ENCODE measurements at places on chromosomes 1 and 21. TPM values are rescaled to one million over a fixed set of nuclear protein-coding genes. Genes with fewer than 3 reads are reported as not detected.
A peak's percentile ranks its signal among the peaks of the same experiment; 100 is the strongest.

- no peaks in the 10 kb centered on the region for H3K36me3 ChIP-seq
- no peak overlapping the region for H3K4me3 ChIP-seq
- no peak overlapping the region for H3K27ac ChIP-seq
- no peaks in the 10 kb centered on the region for H3K4me1 ChIP-seq
- H3K27me3 ChIP-seq, result peaks cover 3% of the 10 kb centered on the region
Observed at GRCh38 chr1:220485131-220485530, 42.8 kb upstream of the MARK1 start.

DNA sequence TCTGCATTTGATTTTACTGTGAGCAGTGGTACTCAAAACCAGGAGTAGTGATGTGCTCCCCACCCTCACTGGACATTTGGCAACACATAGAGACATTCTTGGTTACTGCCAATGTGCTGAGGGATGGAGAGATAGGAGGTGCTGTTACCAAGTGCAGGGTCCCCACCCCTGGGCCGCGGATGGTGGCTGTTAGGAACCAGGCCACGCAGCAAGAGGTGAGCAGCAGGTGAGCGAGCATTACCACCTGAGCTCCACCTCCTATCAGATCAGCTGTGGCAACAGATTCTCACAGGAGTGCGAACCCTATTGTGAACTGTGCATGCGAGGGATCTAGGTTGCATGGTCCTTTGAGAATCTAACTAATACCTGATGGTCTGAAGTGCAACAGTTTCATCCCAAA lies 95.7 kb downstream of the AKT3 start:
- H3K27ac ChIP-seq, result no peak overlapping the region
- no peaks in the 10 kb centered on the region for H3K36me3 ChIP-seq
- no peaks in the 10 kb centered on the region for H3K27me3 ChIP-seq
- H3K4me3 ChIP-seq, result no peak overlapping the region

DNA sequence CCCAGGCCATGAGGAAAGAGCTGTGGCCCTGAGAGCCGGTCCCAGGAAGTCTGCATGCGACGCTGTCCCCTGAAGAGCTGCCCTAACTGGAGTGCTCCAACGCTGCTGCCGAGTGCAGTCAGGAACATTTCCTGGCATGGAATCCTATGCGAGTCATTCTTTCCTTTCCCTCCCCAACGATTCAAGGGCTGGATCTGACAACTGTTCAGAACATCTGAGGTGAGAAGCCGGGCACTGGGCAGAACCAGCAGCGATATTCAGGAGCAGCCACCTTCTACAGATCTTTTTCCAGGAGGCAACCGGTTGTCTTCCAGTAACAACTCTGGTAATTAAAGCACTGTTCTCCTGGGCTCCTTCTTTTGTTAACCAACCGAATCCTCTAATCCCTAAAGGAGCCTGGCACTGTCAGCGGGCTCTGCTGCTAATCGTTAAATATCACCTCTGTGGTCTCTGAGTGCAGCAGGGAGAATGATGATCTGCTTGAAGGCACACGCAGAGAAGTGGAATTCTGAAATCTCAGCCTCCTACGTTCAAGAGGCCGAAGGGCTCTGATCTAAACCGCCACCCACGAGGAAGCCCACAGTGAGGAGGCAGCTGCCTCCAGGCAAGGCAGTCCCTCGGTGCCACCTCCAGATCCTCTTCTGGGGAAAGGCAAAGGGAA lies 55.8 kb downstream of the SLC45A1 start:
- DNase-seq, result no peak
- H3K4me3 ChIP-seq, result no peak overlapping the region
- H3K4me1 ChIP-seq, result peaks cover 41% of the 10 kb centered on the region
- no peaks in the 10 kb centered on the region for H3K36me3 ChIP-seq

GRCh38 chr1:37682334-37682987 lies 9.9 kb upstream of the CDCA8 start:
- no peaks in the 10 kb centered on the region for H3K27me3 ChIP-seq
- H3K36me3 ChIP-seq, result peaks cover 31% of the 10 kb centered on the region
- no peak overlapping the region for H3K4me3 ChIP-seq
- DNase-seq, result peak; percentile 58
- H3K27ac ChIP-seq, result no peak overlapping the region
- H3K4me1 ChIP-seq, result no peaks in the 10 kb centered on the region

Gene PLPP3
- polyA plus RNA-seq, result not detected

Gene ZNF695
- polyA plus RNA-seq, result not detected

Gene RNF223
- polyA plus RNA-seq, result not detected

Gene THEMIS2
- polyA plus RNA-seq, result 146 TPM

Gene EIF2D
- polyA plus RNA-seq, result 24.2 TPM

DNA sequence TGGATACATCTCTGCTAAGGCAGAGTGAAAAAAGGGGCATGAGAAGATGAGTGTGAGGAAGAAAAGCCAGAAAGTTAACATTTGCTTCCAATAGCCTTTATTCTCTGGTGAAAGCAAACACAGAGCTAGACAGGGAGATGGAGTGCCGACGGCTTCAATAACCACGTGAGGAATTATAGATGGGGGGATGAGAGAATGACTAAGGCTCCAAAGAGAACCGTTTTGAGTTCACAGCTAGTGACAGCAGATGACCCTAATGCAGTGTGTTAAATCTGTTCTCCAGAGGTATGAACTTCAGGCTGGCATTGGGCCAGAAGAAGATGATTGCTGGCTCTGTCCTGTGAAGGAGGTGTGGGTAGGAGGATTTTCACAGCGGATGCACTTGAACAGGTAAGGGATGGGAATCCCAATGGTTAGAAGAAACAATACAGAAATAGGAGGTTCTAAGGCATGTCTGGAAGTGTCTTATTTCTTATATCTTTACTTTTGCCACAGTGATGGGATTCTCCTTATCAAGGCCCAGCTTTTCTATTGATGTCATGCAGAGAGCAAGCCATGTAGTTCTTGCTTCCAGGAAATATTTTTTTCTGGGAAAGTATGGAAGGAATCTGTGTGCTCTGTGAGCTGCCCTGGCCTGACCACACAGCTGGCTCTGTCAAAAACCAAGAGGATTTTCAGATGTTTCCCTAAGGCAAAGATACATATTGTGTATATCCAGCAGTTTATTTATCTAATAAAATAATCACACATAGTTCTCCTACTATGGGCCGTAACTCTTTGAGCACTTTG lies 573.8 kb downstream of the LTN1 start:
- no peaks in the 10 kb centered on the region for H3K27me3 ChIP-seq
- no peaks in the 10 kb centered on the region for H3K36me3 ChIP-seq
- no peak overlapping the region for H3K4me3 ChIP-seq

Gene LCE1F
- polyA plus RNA-seq, result not detected

DNA sequence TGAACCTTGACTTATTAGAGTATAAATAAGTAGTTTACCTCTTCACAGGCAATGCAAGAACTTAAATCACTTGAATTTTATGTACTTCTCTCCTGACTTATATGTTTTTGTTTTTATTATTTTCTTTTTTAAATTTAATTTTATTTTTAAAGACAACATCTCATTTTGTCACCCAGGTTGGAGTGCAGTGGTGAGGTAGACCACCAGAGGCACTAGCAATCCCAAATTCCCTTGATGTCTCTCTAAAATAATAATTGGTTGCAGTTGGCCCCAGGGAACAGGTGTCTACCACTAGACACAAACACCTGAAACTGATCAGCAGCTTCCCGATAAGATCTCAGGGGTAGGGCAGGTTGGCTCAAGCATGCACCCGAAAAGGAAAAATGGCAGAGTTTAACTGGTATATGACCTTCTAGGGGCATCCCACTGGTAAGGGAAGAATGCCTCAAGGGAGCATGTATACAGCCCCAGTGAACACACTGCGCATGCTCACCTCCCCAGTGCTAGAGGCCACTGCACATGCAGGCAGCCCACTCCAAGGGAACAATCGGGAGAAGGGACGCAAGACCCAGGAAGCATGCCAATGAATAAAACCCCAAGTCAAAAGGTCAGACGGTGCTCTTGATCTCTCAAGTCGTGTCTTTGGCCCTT lies 14.6 kb downstream of the EXOC8 start:
- H3K27me3 ChIP-seq, result peaks cover 1% of the 10 kb centered on the region
- H3K27ac ChIP-seq, result no peak overlapping the region
- no peaks in the 10 kb centered on the region for H3K4me1 ChIP-seq
- no peaks in the 10 kb centered on the region for H3K36me3 ChIP-seq
- H3K4me3 ChIP-seq, result no peak overlapping the region
- DNase-seq, result no peak

Gene HSD3B1
- polyA plus RNA-seq, result not detected

GRCh38 chr1:90122654-90123340 lies 127.9 kb downstream of the ZNF326 start:
- DNase-seq, result no peak
- H3K36me3 ChIP-seq, result no peaks in the 10 kb centered on the region
- H3K27ac ChIP-seq, result no peak overlapping the region
- H3K27me3 ChIP-seq, result no peaks in the 10 kb centered on the region
- H3K4me1 ChIP-seq, result no peaks in the 10 kb centered on the region
- no peak overlapping the region for H3K4me3 ChIP-seq

Gene GJB4
- not detected for polyA plus RNA-seq

DNA sequence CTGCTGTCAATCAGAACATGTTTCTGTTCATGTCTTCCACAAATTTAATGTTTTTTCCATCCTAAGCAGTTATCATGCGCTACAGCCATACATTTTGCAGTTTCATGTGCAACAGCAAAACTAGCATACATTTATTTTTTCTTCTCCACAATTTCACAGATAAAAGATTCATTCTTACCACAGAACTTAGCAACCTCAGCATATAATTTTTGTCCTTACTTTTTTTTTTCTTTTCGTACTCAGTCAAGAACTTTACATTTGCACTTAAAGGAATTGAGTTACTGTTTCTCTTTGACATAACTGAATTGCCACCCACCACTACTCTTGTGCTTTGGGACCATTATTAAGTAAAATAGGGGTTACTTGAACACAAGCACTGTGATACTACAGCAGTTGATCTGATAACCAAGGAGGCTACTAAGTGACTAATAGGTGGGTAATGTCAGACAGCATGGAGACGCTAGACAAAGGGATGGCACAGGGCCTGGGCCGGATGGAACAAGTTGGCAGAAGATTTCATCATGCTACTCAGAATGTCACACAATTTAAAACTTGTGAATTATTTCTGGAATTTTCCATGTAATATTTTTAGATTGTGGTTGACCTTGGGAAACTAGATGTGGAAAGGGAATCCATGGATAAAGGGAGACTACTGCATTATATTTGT lies 50.2 kb upstream of the LHX8 start:
- H3K4me1 ChIP-seq, result no peaks in the 10 kb centered on the region
- DNase-seq, result no peak

Gene A3GALT2
- not detected for polyA plus RNA-seq

- H3K27me3 ChIP-seq, result peaks cover 3% of the 10 kb centered on the region
- DNase-seq, result no peak
- H3K36me3 ChIP-seq, result no peaks in the 10 kb centered on the region
- H3K4me1 ChIP-seq, result no peaks in the 10 kb centered on the region
- H3K4me3 ChIP-seq, result no peak overlapping the region
Observed at GRCh38 chr1:181334724-181335123, 148.6 kb upstream of the CACNA1E start.

DNA sequence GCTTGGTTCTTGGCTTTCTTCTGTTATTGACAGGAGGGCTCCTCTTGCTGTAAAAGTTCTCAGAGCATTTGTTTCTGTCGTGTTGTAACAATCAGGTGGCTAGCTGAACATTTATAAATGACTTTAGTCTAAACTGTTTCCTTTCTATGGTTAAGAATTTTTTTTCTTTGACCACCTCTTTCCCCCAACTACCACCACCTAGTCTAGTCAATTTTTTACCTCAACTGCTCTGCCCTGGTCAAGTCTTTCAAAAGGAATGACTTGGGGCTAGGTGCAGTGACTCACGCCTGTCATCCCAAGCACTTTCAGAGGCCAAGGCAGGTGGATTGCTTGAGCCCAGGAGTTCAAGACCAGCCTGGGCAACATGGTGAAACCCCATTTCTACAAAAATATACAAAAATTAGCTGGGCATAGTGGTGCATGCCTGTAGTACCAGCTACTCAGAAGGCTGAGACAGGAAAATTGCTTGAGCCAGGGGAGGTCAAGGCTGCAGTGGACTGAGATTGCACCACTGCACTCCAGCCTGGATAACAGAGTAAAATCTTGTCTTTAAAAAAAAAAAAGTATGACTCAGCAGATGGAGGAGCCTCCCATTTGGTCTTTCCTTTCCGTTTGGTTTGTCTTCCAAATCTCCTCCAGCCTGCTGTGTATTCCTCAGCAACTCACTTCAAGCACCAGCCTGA lies 40.7 kb downstream of the MAP3K21 start:
- DNase-seq, result no peak
- no peaks in the 10 kb centered on the region for H3K36me3 ChIP-seq
- peak overlapping the region; percentile 61 for H3K27ac ChIP-seq
- no peaks in the 10 kb centered on the region for H3K4me1 ChIP-seq

GRCh38 chr1:183585038-183585437 lies 5.2 kb downstream of the NCF2 start:
- peaks cover 6% of the 10 kb centered on the region for H3K4me1 ChIP-seq
- H3K4me3 ChIP-seq, result no peak overlapping the region
- H3K36me3 ChIP-seq, result no peaks in the 10 kb centered on the region
- H3K27me3 ChIP-seq, result peaks cover 3% of the 10 kb centered on the region
- no peak overlapping the region for H3K27ac ChIP-seq
